Stimulated activated CD8-positive, alpha-beta memory T cell treated with anti-CD3 and anti-CD28 coated beads, Interleukin-15, amount 100 ng/mL, for 4 hours (primary cell): ENCODE measurements at places on chromosomes 13 and 19.

DNA sequence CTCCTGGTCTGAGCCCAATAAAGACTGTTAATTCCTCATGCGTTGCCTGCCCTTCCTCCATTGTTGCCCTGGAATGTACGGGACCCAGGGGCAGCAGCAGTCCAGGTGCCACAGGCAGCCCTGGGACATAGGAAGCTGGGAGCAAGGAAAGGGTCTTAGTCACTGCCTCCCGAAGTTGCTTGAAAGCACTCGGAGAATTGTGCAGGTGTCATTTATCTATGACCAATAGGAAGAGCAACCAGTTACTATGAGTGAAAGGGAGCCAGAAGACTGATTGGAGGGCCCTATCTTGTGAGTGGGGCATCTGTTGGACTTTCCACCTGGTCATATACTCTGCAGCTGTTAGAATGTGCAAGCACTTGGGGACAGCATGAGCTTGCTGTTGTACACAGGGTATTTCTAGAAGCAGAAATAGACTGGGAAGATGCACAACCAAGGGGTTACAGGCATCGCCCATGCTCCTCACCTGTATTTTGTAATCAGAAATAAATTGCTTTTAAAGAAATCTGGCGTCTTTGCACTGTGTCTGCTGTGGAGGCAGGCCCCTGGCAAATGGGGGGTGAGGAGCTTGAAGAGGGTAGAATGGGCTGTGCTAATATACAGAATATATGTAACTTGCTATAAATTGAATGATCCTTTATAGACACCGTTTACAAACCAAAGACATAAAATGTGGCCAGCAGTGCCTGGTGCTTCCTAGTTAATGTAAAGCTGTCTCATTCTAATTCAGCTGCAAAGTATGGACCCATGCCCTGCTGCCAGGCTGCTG, 4.2 kb upstream of the RPS11 start:
- no peak for DNase-seq

- no peak for DNase-seq
Observed at GRCh38 chr19:13976446-13976845, 24.1 kb downstream of the DCAF15 start.

GRCh38 chr13:100584896-100585295, 3.7 kb downstream of the GGACT start:
- no peak for DNase-seq

DNA sequence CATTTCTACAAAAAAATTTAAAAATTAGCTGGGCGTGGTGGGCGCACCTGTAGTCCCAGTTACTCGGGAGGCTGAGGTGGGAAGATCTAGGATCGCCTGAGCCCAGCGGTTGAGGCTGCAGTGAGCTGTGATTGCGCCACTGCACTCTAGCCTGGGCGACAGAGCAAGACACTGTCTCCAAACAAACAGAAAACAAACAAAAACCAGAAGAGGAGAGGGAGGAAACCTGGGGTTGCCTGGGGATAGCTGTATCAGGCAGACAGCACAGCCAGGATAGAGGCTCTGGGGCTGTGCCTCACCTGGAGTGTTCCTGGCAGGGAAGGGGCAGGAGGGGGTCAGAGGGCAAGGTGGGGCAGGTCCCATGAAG, 2.6 kb upstream of the POLR2E start:
- DNase-seq = no peak

DNA sequence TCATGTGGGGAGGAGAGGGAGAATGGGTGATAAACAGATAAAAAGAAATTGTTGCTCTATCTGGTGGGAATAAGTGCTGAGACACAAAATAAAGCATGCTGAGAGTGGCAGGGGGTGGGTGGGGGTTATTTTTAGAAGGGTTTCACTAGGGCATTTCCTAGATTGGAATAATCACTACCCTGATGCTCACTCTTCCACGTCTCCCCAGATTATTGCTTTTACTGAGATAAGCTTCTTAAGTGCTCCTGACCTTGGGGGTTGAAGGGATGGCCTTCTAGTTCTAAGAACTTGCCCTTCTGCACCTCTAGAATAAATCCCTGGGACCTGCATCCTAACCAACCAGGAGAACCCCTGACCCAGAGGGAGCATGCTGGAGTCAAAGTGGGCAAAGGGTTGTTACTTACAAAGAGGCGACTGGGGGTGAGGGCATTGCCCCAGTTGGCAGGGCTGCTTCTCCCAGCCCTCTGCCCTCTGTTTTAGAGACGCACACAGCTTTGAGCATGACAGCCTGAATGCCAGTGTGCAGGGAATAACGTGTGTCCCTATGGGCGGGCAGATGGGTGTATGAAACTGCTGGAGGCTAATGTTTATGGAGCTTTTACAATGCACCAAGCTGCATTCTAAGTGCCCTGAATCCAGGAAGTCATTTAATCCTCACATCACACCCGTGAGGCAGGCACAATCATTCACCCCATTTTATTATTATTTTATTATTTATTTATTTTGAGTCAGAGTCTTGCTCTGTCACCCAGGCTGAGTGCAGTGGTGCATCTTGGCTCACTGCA, 743 bp downstream of the RDH8 start:
- DNase-seq = no peak

GRCh38 chr19:38547421-38547820, 70.3 kb downstream of the MAP4K1 start:
- DNase-seq = no peak

- no peak for DNase-seq
Observed at GRCh38 chr19:29964171-29964570, 22.1 kb downstream of the URI1 start.

DNA sequence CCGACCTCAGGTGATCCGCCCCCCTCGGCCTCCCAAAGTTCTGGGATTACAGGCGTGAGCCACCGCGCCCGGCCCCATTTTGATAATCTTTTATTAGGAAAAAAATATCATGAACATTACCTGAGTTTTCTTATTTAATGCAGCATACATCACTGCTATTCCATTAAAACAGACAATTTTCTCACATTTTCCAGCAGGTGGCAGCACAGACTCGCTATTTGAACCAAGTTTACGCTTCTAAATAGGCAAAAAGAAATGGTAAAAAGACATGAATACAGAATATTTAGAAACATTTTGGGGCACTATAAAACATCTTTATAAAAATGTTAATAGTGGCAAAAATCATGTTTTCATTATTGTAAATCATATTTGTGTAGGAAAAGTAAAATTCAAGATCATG, 903.1 kb downstream of the SLITRK6 start:
- no peak for DNase-seq

- DNase-seq = no peak
Observed at GRCh38 chr19:416416-416815, 7.5 kb upstream of the C2CD4C start.

- no peak for DNase-seq
Observed at GRCh38 chr19:5617080-5617479, 5.5 kb downstream of the SAFB2 start.

- no peak for DNase-seq
Observed at GRCh38 chr13:110285991-110286832, 20.7 kb downstream of the COL4A1 start.

DNA sequence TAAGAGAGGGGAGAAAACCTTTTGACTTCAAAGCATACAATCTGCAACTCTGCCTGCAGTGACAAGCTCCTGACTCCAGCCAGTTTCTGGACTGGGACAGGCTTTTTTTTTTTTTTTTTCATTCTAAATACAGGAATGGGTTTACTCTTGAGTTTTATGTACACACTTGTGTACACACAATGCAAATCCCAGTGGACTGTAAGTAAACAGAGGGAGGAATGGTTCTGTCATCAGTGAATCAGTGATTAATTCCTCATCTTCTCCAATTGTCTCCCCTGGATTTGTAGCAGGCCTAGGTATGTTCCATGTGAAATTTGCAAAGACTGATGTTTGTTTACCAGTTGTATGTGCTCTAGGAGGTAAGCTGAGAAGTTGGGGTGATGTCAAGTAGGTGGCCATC, 184.8 kb downstream of the SHISA2 start:
- DNase-seq = no peak

- DNase-seq = peak; percentile 46
Observed at GRCh38 chr19:12331211-12331941, 2.1 kb downstream of the ZNF563 start.

- DNase-seq = no peak
Observed at GRCh38 chr13:80787604-80788003, 446.7 kb upstream of the SPRY2 start.

DNA sequence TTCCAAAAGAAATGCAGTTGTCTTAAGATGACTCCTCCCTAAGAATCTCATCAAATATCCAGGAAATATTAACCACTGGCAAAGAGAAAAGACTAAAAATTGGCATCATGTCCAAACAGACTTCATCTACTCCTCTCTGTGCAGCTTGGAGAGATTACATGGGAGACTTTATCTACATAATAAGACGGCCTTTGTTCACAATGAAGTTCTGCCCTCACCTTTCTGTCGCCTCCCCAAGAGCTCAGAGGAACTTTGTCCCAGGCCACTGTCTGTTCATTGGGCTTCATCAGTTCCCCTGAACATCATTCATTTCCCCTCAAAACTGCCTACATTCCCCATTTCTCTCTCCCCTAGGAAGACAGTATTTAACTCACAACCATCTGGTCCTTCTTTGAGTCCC, 22.4 kb upstream of the MRI1 start:
- DNase-seq = no peak

GRCh38 chr13:21639561-21639960, 31.3 kb upstream of the FGF9 start:
- no peak for DNase-seq

DNA sequence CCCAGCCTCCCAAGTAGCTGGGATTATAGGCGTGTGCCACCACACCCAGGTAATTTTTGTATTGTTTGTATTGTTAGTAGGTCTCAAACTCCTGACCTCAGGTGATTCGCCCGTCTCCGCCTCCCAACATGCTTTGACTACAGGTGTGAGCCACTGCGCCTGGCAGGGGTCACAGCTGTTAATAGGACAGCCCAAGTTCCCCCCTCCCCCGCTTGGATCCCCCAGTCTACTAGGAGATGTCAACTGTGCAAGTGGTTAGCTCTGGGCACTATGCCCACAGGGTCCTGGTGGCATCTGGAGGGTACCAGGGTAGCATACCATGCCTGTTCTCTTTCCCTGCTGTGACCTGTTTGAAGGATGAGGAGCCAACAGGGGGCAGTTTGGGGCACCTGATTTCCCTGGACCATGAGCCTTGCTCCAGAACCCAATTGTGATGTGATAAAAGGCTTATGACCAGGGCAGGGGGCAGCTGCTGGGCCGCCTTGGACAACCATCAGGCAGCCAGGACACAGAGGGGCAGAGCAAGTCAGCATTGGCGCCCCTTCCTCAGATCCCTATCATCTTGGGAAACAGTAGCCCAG, at the start of gene TSPAN16:
Gene TSPAN16, plus strand, starts transcription at position 496 of the 581 bp plus-strand sequence. CDS start 138 bp downstream, outside the sequence.
- no peak for DNase-seq

DNA sequence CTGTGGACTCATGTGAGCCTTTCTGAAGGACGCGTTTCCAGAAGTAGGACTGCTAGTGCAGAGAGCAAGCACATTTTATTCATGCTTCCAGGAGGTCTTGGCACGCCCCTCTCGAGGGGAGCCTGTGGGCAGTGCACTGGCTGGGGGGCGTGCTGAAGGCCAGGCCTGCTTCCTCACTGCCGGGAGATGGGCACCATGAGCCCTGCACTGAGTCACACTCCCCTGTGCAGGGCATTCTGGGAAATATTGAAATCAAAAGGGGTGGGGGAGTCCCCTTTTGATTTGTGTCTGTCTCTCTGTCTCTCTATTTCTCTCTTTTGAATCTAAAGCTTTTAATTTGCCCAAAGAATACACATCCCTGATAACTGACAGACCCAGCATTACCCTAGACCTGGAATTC, 34.0 kb downstream of the DPF1 start:
- no peak for DNase-seq

GRCh38 chr19:46520616-46521015, 24.9 kb upstream of the PNMA8B start:
- no peak for DNase-seq

DNA sequence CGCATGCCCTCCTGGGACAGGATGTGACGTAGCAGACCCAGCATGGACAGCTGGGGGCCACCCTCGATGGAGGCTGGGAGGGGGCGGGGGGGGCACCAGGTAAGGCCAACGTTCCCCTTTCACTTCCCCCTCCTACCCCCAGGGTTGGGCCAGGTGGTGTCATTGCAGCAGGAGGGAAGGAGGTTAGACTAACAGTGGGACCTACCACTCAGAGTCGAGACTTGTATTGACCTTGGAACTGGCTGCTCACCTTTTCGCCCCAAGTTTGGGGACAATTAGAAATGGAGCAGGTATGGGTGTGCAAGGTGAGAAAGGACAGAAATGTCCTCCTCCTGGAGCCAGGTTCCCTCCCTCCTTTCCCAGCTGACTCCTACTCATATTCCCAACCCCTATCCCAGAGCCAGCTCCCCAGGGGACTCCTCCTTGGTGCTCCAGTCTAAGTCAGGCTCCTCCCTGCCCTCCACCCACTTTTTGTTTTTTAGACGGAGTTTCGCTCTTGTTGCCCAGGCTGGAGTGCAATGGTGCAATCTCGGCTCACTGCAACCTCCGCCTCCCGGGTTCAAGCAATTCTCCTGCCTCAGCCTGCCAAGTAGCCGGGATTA, 8.6 kb upstream of the SLC25A41 start:
- no peak for DNase-seq

GRCh38 chr19:1265615-1266128, 3.5 kb upstream of the CIRBP start:
- no peak for DNase-seq

DNA sequence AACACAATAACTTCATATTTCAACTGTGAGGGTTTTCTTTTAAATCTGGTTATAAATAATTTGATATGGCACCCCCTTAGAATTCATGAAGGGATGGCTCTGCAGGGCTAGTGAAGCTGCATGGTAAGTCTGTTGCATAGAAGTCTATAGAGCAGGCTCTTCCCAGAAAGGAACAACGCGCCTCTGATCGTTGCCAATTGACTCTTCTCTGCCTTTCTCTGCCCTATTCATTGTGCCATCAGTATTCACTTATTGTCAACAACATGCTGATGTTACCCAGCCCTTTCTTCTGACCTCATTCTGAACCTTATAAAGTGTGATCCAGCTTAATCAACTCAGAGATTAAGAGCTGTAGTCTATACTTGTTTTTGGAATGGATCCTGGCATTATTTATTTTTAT, 16.3 kb upstream of the DCT start:
- no peak for DNase-seq

- no peak for DNase-seq
Observed at GRCh38 chr13:36728006-36728405, 54.2 kb downstream of the SERTM1 start.

DNA sequence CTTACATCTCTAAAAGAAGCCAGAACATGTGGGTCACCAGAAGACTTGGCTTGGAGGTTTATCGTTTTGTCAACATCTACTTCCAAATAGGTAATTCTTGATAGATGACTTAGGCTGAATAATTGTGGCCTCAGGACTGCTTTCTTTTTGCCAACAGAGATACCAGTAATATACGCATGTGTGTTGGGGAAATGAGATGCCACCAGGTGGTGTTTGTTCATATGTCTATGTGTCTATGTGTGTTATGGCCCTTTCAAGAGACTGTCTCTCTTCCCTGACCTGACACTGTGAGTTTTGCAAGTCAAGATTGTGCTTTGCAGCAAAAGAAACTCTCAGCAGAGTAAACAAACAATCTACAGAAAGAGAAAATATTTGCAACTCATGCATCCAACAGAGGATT, 31.6 kb upstream of the METTL21C start:
- DNase-seq = no peak

- no peak for DNase-seq
Observed at GRCh38 chr19:43754253-43754502, 584 bp downstream of the SMG9 start.

- DNase-seq = no peak
Observed at GRCh38 chr19:1291761-1292418, 6.2 kb downstream of the EFNA2 start.
